ENCODE measurements at places on chromosomes 2 and 18.

GRCh38 chr2:208013285-208014178, 11.8 kb downstream of the PLEKHM3 start:
- no peak for DNase-seq

- no peak for DNase-seq
Observed at GRCh38 chr2:137250401-137250800, 485.1 kb downstream of the THSD7B start.

- DNase-seq: peak; percentile 0
Observed at GRCh38 chr2:42743659-42743990, 20.3 kb downstream of the OXER1 start.

DNA sequence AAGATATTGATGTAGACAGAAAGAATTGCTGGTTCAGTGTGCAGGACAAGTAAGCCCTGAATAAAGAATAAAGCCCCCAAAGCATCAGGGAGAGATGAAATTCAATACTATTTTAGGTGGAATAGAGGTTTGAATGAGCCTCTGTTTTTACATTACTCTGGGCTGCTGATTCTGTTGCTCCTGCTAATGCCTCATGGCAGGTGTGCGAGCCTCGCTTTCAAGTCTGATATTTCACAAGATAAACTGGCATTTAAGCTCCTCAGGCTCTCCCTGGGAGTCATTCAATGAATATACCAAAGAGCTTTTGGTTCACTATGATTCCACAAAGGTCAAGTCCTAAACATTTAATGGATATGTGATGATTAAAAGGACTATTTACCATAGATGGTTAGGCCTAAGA, 601.0 kb upstream of the SLC39A10 start:
- no peak for DNase-seq

GRCh38 chr2:217299590-217299989, 439.7 kb upstream of the TNP1 start:
- no peak for DNase-seq

DNA sequence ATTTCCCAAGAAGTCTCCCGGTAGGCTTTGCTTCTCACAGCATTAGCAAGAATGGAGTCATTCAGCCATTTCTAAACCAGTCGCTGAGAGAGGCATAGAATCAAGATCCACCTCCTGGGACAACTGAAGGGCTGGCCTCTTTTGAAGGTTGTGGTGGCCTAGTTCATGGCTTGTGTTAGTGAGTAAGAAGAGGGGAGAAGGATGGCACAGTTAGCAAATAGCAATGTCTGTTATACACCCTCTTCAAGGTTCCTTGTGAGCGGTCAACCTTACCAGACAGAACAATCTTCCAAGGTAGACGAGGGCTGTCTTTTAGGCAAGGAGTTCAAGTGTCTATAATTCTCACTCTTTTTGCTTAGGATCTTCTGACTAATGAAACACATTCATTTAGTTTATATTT, 35.4 kb upstream of the DNAH7 start:
- DNase-seq: no peak

GRCh38 chr2:43419243-43419642, 176.6 kb downstream of the THADA start:
- DNase-seq: no peak

DNA sequence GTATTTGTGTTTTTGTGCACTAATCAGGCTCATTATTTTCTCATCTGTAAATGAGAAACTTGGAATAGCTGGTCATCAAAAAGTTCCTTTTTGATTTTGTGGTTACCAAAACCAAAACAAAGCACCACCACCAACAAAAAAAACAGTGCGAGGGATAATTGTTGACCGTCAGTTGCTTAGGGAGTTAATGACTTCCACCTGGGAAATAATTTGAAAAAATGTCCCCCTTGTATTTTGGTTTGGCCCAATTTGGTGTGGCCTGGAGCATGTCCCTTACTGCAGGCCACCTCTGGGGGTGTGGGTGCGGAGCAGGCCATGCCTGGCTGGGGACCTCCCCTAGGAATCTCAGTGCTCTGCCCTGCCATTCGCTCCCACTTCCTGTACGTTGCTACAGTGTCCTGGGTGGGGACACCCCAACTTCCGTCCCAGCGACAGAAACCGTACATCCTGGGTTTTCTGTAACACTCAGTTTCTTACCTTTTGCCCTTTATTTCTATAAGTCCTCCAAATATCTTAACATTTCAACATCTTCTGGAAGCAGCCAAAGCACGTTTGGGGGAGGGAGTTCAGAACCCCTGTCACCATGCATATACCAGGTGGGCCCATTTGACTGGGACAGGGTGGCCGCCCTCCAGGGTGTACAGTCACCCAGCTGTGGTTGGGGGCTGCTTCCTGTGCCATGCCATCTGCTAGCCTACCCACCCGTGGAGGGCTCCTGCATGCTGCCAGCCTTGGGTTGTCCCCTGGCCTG, 31.3 kb downstream of the NCK2 start:
- DNase-seq: no peak

- DNase-seq: no peak
Observed at GRCh38 chr2:219596954-219597551, 604 bp upstream of the STK11IP start.
